ENCODE measurements at places on chromosomes 7 and 10.
A peak's percentile ranks its signal among the peaks of the same experiment; 100 is the strongest.

DNA sequence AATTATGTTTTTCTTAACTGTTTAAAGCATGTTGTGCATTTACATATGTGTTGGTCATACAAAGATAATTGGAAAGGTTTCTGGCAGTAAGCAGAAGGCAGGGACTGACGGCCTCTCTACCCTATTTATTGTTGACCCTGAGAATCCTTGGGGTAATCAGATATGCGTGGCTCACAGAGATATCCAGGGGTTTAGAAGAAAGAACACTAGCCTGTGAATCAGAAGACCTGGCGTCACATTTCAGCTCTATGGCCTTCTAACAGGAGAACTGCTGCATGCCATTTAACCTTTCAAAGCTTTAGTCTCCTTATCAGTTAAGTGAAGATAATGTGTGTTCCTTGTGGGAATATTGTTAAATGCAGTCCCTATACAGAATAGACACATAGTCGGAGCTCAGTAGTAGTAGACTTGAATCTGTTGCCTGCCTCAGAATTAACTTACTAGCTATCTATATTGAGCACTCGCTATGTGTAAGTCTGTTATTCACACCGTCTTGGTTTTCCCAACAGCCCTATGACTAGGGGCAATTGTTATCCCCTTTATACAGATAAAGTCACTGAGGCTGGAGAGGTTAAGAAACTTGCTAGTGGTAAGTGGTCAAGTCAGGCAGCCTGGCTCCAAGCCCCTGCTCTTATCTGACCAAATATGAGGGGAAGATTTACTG is 129.6 kb upstream of the ANKRD1 start:
- no peak for DNase-seq

DNA sequence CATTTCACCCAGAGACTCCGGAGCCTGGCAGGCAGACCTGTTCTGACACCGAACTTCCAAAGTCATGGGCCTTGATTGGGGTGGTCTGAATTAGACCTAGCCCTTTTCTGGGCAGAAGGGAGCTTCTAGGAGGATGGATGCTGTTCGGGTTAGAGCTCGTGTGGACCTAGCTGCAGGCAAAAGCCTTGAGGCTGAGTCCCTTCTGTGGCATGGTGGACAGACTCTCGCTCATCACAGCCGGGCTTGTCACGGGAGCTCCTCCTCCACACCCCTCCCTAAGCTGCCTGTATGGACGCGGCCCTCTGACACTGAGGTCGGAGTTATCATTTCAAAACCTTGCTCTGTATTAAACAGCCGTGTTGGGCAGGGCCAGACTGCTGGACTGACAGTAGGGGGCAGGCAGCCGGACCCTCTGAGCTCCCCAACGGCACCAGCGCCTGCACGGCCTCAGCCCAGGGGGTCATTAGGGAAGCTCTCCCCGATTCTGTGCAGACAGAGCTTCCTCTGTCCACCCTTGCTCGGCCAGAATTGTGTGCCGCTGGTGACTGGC is 2.2 kb downstream of the IRF5 start:
- no peak for DNase-seq

DNA sequence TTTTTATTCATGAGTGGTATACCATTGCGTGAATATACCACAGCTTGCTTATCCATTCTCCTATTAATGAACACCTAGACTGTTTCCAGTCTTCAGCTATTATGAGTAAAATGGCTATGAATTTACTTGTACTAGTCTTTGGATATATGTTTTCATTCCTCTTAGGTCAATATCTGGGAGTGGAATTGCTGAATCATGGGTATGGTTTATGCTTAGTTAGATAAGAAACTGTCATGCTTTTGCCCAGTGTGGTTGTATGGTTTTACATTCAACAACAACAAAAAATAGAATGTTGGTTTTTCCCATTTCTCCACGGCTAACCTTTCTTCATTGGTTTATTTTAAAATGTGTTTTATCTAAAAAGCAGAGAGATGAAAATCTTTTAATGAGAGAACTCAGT is 308.3 kb downstream of the PHF14 start:
- DNase-seq: no peak

DNA sequence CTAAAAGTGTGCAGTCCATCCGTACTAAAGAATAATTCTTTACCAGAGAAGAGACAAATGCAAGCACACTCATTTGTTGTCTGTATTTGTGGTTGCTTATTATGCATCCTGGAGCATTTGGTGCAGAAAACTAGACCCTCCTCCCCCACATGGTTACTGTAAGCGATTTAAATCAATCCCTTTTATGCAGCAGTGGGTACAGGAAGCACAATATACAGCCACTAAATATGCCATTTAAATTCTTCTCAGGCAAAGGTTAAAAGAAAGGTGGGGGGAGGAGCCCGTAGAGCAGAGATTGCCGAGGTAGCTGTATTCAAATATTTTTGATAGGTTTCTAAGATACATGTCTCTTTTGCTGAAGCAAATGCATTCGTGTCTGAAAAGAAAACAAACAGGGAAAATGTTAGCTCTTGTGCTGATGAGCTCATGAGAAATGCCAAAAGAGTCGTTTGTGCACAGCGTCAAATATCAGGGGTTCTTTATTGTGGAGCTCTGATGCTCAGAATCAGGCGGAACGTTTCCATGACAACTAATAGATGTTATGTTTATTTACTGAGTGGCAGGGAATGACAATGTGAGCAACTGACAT is 131.3 kb upstream of the NPVF start:
- DNase-seq: no peak

DNA sequence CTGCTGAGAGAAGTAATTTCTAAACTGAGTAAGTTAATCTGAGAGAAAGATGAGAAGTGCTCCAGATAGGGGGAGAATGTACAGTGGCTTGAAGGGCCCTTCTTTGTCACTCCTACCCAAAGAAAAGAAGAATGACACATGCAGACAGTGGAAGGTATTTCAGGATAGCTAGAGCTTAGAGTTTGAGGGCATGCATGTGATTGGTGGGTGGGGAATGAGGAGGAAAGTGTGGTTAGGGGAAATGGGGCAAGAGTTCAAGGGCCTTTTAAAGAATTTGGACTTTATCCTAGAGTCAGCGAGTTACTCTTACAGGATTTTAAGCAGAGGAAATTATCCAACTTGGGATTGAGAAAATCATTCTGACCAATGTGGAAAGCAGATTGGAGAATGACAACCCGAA is 50.0 kb downstream of the ANLN start:
- DNase-seq: no peak

DNA sequence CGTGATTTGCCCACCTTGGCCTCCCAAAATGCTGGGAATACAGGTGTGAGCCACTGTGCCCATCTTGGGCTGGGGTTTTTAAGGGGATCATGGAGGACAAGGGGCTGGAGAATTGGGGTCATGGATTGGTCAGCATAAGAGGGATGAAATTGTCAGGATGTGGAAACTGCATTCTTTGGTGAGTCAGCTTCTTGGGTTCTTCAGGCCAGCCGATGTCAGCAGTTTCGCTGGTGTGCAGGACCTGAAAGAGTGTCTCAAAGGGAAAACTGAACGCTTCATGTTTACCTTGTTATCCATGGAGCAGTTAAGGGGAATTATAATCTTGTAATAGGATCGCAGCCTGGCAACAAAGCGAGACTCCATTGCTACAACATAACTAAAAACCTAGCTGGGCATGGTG is 13.0 kb downstream of the GALNT17 start:
- no peak for DNase-seq

DNA sequence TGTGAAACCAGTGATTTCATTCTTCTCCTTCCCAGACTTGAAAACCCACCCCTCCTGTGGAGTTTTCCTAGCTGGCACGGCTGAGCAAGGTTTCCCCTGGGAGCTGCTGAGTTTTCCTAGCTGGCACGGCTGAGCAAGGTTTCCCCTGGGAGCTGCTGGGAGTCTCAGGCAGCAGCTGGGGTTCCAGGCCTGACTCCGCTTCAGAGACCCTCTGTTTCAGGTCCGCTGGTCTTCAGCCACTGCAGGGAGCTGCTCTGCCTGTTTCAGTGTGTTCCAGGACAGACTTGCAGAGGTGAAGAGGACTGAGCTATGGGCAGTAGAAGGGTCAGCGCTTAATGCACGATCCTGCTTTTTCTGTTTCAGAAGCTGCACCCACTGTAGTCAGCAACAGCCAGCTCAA is 104.9 kb downstream of the XRCC2 start:
- DNase-seq: no peak

DNA sequence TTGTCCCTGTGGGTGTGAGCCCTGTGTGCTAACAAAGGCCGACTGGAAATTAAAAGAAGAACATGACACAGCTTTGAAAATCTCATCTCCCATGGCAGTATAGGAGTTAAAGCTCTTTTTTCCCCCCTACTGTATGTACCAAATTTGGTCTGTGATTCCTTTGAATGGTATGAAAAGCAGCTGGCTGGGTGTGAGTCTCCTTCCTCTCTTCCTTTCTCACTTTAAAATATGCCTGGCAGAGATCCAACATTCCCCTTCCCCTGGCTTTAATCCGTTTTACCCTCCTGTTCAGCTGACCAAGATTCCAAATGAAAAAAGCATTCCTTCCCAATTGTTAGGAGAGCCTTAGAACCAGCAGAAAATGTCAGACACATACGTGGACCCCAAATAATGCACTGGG is 225.0 kb upstream of the CELF2 start:
- DNase-seq: no peak

- DNase-seq: no peak
These were observed 3.1 kb downstream of the GPER1 start for GRCh38 chr7:1090686-1091643.

DNA sequence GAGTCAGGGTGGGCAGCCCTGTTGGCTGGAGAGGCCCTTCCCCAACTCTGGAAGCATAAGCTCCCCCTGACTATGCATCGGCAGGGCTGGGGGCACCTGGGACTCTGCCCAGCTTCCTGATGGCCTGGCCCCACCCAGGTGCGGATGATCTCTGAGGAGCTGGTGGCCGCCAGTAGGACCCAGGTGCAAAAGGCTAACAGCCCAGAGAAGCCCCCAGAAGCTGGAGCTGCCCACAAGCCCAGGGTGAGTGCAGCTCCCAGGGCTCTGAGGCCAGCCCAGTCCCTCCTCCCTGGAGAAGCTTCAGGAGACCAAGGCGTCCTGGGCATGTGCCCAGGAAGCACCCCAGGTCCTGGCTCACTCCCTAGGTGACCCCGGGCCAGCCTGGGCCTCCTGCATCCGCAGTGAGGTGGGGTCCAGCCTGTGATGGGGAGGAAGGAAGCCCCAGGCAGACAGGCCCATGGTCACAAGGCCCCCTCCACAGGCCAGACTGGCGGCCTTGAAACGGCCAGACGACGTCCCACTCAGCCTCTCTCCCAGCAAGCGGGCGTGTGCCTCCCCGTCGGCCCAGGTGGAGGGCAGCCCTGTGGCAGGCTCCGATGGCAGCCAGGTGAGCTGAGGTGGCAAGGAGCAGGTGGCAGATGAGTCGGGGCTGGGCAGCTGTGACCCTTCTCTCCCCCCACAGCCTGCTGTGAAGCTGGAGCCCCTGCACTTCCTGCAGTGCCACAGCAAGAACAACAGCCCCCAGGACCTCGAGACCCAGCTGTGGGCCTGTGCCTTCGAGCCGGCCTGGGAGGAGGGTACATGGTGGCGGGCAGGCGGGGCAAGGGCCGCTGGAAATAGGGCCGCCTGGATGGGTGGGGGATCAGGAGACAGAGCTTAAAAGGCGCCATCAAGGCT is 3.0 kb downstream of the LRWD1 start:
- DNase-seq: peak; percentile 68

DNA sequence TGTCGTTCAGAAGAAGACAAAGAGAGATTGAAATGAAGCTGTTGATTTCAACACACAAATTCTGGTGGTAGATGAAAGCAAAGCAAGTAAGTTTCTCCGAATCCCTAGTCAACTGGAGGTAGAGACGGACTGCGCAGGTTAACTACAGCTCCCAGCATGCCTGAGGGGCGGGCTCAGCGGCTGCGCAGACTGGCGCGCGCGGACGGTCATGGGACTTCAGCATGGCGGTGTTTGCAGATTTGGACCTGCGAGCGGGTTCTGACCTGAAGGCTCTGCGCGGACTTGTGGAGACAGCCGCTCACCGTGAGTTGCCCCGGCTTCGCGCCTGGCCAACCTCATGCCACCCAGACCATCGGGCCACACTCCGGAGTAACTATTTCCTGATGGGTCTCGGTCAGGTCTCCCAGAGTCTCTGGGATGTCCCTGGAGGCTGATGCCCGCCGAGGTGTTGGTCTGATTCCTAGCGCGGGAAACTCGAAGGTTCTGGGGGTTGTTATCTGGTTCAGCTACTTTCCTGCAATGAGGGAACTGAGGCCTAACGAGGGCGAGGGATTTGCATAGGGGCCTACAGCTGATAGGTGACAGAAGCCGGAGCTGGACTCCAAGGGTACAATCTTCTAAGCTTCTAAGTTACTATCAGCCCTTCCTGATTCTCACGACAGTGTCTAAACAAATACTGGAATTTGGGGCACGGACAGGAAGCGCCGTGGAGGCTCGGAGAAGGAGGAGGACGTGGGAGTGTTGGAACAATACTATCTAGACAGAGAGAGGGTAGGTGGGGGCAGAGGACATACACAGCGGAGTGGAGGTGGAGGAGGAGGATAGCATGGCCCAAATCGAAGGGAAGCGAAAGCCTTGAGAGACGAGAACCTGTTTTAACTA is at the start of gene RPP30:
TSS of gene RPP30 (plus strand) at position 209 of the 882 bp plus-strand sequence. CDS start at position 222, 13 bp downstream.
- DNase-seq: peak; percentile 95

DNA sequence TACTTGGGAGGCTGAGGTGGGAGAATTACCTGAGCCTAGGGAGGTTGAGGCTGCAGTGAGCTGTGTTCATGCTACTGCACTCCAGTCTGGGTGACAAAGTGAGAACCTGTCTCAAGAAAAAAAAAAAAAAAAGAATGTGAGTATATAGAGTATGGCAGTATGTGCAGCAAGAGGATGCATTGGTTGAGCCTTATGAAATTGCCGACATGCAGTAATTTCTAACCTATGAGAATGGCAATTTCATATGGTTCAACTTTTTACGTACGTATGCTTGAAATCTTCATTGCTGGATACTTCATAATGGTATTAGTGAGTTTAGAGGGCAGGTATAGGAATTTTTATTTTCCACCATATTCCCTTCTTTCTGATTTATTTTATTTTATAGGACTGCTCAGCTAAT is 4.6 kb upstream of the FAM133B start:
- no peak for DNase-seq

GRCh38 chr10:103620352-103620740 is 126.8 kb downstream of the NEURL1 start:
- DNase-seq: no peak

DNA sequence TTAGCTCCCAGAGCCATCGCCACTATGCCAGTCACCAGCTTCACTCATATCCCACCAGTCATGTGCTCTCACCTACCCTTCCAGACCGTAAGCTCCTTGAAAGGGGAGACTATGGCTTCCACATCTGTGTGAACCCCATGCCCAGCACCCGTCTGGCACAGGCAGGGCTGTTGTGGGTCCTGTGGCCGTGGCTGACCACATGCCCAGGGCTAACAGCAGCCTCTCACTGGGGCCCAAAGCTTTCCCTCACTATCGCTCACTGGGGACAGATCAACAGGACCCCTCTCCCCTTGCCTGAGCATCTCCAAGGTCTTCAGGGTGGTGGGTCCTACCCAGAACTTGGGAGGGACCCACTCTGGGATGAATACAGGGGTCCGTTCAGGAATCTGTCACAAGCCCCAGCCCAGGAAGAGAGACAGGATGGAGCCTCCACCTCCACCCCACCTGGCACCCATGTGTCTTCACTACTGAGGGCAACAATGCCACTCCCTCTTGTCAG is 303.9 kb downstream of the GRID1 start:
- peak; percentile 74 for DNase-seq

All from cardiac septum (tissue), 1 donor.